ENCODE measurements at places on chromosomes 12 and 14.

DNA sequence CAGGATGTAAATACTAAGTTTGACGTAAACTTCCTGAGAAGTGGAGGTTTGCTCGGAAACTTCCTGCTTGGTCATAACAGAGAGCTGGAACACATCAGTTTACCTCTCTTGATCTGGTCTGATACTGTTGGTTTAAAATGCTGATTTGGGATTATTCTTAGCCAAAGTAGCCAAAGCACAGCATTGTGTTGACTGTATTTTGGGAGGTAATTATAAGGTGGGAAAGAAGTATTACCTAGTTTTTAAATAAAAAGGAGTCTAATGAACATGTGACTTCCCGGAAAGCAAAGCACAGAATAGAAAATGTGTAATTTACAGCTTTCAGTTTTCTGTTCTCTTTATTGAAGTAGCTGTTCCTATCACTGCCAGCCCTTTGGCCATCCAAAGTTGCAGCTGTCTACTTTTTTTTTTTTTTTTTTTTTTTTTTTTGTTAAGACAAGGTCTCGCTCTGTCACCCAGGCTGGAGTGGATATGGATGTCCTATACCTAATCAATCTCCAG is 52.2 kb upstream of the SRP54 start:
- no peak for DNase-seq

- no peak for DNase-seq
Observed at GRCh38 chr14:32185097-32185496, 16.7 kb upstream of the RNU6-7 start.

DNA sequence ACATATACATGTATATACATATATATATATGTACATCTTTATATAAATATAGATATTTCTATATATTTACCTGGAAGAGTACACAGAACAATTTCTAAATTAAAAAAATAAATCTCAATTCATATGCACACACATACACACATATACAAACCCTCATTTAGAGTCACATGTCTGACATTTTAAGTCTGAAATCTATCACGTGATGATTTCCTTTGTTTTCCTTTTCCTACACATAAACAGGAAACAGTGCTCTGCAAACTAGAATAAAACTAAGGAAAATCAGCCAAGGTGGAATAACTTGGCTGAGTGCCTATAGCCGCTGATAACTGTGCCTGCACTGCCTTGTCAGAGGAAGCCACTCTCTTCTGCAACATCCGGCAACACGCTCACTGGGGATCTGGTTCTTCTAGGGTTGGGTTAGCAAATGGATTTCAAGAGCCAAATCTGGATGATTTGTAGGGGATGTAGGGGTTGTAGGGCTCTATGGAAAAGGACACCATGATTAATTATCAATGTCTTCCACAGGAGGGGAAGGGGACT is 480.7 kb downstream of the TMEM132D start:
- DNase-seq = no peak

- no peak for DNase-seq
Observed at GRCh38 chr14:100561005-100561404, 26.2 kb downstream of the BEGAIN start.

GRCh38 chr14:103427485-103428443 is 42.5 kb downstream of the MARK3 start:
- DNase-seq = peak; percentile 21

DNA sequence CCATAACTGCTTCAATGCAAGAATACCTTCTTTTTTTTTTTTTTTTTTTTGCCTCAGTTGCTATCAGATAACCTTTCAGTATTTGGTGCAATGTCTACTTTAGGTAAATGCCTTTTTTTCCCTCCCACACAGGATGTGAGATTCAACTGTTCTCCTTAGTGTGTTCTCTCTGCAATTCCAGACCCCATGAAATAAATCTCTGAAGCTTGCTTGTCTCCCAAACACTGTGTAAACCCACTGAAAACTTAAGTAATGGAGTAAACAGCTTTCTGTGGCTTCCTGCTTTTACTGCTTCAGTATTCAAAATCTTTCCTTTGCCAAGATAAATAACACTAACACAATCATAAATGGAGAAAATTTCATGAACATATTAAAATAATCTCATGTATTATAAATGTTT is 55.8 kb upstream of the CLEC14A start:
- no peak for DNase-seq

GRCh38 chr14:77248666-77249065 is 22.3 kb downstream of the NGB start:
- DNase-seq = no peak

DNA sequence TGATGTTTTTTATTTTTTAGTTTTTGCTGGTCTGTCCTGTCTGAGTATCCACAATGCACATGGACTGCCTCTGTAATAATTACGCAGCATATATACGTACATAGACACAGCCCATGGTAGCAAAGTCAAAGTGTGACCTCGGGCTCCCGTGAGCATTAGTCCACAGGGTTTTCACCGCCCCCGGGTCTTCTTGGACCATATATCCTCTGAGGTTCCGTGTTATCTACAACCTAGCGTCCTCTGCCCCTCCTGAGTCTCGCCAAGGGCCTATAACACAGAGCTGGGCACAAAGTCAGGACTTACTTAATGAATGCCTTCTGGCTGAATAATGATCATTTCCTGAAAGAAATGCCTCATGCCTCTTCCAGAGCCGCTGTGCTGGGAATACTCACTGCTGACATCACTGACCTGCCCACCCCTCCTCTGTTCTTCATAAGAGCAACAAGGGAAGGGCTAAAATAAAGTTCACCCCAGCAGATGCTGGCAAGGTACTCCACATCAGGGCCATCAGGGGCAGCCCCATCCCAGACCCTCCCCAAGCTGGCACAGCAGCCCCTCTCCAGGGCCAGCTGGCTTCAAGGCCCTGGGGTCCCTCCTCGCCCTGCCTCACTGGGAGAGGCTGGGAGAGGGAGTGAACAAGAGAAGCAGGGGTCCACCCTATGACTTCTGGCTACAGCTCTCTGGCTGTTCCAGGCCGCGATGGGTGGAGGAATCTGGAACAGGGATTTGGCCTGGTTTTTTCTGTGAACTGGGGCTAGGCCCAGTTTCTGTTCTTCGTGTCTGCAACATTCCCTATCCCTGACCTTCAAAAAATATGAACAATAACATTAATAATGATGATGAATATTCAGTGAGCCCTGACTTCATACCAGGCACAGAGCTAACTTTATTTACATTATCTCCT is 7.9 kb downstream of the HDAC7 start:
- DNase-seq = no peak

DNA sequence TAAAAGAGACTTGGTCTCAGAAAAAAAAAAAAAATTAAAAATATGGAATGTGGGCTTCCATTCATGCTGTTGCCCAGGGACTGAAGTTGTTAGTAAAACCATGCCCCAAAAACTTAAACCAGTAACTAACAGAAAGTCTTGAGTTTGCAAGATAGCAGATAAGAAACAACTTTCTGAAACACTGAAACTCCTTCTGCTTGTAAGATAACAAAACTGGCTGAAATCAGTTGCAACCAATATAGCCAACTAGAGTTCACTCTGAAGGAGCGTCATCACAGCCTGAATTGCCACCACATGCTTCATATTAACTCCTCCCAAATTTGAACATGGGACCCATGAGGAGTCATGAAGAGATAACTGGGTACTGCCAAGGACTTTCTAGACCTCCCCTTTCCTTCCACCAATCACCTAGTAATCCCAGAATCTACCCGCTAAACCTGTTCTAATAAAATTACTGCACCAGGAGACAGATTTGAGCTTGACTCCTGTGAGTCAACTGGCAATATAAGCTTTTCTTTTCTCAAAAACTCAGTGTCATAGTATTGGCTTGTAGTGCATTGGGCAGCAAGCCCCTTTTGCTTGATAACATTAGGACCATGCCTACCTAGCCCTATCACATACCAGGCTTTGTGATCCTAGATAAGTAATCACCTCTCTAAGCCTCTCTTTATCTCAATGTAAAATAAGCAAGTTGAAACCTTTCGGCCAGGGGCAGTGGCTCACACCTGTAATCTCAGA is 53.6 kb downstream of the R3HDM2 start:
- DNase-seq = no peak

- DNase-seq = no peak
Observed at GRCh38 chr12:84056-84455, 17.5 kb downstream of the IQSEC3 start.

- DNase-seq = no peak
Observed at GRCh38 chr12:123987022-123987421, 14.0 kb downstream of the ZNF664 start.

DNA sequence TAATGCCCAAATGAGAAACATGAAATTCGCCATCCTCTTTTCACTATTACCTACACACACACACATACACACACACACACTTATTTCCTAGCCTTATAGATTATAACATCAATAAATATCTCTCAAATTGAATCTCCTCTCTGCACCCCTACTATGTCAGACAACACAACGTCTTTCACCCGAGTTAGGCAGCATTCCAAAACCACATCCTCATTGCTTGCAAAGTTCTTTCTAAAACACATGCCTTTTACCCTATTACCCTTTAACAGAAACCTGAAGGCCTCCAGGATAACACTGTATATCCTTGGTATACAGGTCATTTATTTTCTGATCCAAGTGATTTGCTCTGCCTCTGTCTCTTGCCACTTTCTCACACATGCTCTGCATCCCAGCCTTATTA is 56.3 kb downstream of the KCNH5 start:
- no peak for DNase-seq

DNA sequence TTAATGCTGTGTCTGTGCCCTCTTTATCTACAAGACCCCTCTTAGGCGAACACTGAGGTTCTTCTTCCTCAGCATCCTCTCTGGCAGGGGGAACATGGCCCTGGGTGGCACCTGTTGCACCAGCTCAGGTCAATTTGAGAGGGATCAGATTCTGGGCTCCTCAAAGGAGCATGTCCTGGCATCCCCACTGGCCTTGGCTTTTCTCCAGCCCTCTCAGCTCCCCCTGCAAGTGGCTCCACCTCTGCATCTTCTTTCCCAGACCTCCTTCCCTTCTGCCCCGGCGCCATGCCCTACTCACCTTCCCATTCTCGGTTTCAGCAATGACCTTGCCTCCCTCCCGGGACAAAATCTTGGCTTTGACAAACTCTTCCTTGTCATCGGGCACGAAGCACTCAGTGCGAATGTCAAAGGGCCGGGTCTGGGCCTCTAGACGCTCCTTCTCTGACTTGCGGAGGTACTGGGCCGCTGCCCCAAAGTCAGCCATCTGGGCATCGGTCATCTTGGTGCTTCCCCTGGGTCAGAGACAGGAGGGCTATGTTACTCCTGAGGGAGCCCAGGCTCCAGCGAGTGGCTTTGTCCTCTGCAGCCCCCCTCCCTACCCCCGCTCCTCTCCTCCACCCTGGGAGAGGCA is 1.2 kb downstream of the MYH6 start:
- DNase-seq = no peak

- no peak for DNase-seq
Observed at GRCh38 chr14:93952829-93953228, 23.5 kb downstream of the ASB2 start.

GRCh38 chr12:53328043-53328435 is 6.6 kb upstream of the AAAS start:
- no peak for DNase-seq

- DNase-seq = no peak
Observed at GRCh38 chr14:71588028-71588427, 344.2 kb upstream of the RGS6 start.

- DNase-seq = no peak
Observed at GRCh38 chr14:102222009-102222575, 82.4 kb downstream of the WDR20 start.

- peak; percentile 86 for DNase-seq
Observed at GRCh38 chr12:6376079-6376869, 911 bp upstream of the SCNN1A start.

- no peak for DNase-seq
Observed at GRCh38 chr12:6722863-6723262, 983 bp upstream of the COPS7A start.

DNA sequence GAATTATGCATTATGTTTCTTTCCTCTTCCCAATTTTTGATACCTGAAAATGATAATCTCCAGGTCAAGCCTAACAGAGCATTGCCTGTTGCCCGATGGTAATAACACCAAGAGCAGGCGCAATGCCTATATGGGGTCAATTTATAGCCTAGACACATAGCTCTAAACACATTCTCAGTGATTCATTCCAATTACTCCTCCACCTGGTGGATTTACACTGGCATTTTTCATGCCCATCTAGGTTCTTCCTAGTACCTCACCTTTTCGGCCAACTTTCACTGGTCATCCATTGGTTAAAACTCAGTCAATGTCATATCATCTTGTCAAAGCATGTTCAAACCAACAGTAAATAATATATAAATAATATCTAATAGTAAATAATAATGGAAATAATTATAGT is 53.1 kb downstream of the EIF2S3B start:
- DNase-seq = no peak

- DNase-seq = no peak
Observed at GRCh38 chr12:32820376-32820931, 64.8 kb upstream of the YARS2 start.

DNA sequence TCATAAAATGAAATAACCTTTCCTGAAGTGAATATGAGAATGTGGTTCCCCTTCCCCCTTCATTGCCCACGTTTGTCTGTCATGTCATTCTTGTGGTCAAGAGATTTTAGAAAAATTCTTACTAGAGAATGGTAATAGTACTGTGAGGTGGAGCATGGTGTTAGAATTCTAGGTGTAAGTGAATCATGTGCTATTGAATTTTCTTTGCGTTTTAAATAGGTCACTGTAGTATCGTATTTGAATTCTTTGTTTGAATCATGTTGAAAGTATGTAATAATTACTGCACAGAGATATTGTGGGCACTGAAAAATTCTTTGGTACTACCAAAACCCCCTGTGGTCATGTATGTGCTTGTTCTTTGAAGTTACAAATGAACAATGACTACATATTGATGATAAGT is 49.9 kb downstream of the FUT8 start:
- no peak for DNase-seq

DNA sequence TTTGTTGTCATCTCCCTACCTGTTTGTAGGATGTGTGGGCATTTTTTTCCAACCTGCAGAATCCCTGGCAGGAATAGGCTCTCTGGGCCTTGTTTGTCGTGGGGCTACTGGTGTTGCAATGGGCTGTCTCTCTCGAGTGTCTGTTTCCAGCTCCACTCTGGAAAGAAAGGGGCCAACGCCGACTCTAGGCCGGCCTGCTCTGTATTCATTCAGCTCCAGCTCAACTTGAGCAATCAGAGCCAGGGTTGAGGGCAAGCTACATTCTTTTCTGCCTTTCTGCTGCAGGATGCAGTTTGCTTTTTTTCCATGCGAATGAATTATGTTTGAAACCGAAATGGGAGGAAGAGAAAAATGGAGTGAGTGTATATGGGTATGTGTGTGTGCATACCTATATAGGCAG is 2.3 kb downstream of the JDP2 start:
- DNase-seq = no peak

- DNase-seq = no peak
Observed at GRCh38 chr14:58733451-58734208, 95.9 kb downstream of the DACT1 start.

- no peak for DNase-seq
Observed at GRCh38 chr12:26327975-26328644, 132.7 kb downstream of the SSPN start.

- DNase-seq = no peak
Observed at GRCh38 chr14:22888662-22889061, 5.6 kb downstream of the REM2 start.
